ENCODE measurements at places on chromosomes 12 and 14.

GRCh38 chr12:91579516-91580263, 397.1 kb upstream of the DCN start:
- no peaks in the 10 kb centered on the region for H3K27me3 ChIP-seq
- no peak for DNase-seq
- peaks cover 2% of the 10 kb centered on the region for H3K4me1 ChIP-seq
- no peak overlapping the region for H3K27ac ChIP-seq
- H3K4me3 ChIP-seq: no peak overlapping the region

DNA sequence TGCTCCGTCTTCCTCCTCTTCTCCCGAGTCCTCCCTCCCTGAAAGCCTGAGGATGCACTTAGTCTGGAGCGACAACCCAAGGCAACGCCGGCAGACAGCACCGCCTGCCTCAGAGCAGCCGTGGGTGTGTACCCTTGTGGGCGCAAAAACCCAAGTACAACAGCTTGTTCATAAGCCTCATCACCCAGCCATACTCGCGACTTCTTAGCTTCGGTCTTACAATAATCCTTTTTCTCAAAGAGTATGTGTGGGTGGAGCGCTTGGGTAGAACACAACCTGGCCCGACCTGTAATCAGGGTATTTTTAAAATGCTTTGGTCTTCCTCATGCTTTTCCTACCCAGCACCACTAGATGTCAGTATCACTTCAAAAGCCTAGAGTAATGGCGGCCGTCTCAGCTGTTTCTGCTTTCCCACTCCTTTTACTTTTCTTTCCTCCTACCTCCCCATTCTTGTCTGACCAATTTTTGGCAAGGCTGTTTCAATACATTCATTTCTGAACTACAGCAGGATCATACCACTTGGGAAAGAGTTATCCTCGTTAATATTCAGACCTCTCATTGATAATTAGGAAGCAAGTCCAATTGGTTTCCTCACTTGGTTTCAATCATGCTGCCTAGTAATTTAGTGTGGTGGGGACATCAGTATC, 198.9 kb downstream of the EPS8 start:
- peak overlapping the region; percentile 70 for H3K4me3 ChIP-seq
- H3K27me3 ChIP-seq: no peaks in the 10 kb centered on the region
- H3K36me3 ChIP-seq: peaks cover 21% of the 10 kb centered on the region
- peak overlapping the region; percentile 81 for H3K27ac ChIP-seq
- peak; percentile 46 for DNase-seq

GRCh38 chr12:124018539-124018938, 45.5 kb downstream of the ZNF664 start:
- no peak for DNase-seq
- peak overlapping the region; percentile 37 for H3K27ac ChIP-seq

- peak overlapping the region; percentile 98 for H3K27ac ChIP-seq
- H3K4me3 ChIP-seq: peak overlapping the region; percentile 92
- peaks cover 23% of the 10 kb centered on the region for H3K36me3 ChIP-seq
- DNase-seq: peak; percentile 27
- H3K4me1 ChIP-seq: peaks cover 42% of the 10 kb centered on the region
- H3K27me3 ChIP-seq: no peaks in the 10 kb centered on the region
Measured at GRCh38 chr14:24135584-24135833, 485 bp upstream of the PSME1 start.

- H3K27me3 ChIP-seq: peaks cover 3% of the 10 kb centered on the region
- no peak overlapping the region for H3K27ac ChIP-seq
- no peaks in the 10 kb centered on the region for H3K4me1 ChIP-seq
Measured at GRCh38 chr14:99006276-99006675, 265.7 kb downstream of the BCL11B start.

- H3K27me3 ChIP-seq: peaks cover 12% of the 10 kb centered on the region
- H3K36me3 ChIP-seq: no peaks in the 10 kb centered on the region
- peaks cover 3% of the 10 kb centered on the region for H3K4me1 ChIP-seq
- peak; percentile 79 for DNase-seq
- H3K4me3 ChIP-seq: peak overlapping the region; percentile 72
- no peak overlapping the region for H3K27ac ChIP-seq
Measured at GRCh38 chr14:104137297-104138097, 890 bp upstream of the KIF26A start.

- no peak for DNase-seq
- peaks cover 27% of the 10 kb centered on the region for H3K36me3 ChIP-seq
- H3K27me3 ChIP-seq: no peaks in the 10 kb centered on the region
Measured at GRCh38 chr14:34620839-34621238, 9.1 kb downstream of the SNX6 start.

DNA sequence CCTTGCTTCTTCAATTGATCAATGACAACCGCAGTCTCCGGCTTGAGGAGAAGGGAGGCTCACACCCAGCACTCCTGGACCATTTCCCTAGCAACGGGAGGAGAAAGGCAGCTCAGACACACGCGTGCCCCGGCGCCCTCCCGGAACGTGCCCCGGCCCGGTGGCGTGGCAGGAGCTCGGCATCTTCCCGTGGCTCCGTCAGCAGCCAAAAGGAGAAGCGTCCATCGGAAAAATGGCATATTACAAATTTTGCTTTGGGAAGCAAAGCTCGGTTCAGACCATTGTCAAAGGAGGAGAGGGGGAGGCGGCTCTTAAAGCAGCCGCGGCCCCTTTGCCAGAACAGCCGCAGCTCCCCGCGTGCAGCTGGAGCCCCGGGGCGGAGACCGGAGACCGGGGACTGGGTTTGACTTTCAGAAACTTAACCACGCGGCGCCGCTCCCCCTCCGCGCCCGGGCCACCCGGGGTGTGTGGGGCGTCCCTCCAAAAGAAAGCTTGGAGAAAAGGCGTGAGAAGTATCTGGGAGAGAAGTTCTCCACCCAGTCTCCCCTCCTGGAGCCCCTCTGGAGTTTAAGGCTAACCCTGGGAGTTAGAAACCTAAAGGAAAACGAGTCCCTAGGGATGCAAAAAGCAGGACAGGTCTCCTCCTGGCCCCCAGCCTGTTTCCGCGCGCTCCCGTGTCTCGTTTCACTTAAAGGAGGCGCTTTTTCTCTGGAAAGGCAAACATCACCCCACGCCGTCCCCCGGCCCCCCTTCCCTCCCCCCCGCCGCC, 545 bp downstream of the PPFIA2 start:
- H3K4me3 ChIP-seq: no peak overlapping the region
- H3K36me3 ChIP-seq: peaks cover 2% of the 10 kb centered on the region
- H3K27me3 ChIP-seq: peaks cover 9% of the 10 kb centered on the region
- H3K4me1 ChIP-seq: peaks cover 6% of the 10 kb centered on the region
- no peak overlapping the region for H3K27ac ChIP-seq
- DNase-seq: no peak

DNA sequence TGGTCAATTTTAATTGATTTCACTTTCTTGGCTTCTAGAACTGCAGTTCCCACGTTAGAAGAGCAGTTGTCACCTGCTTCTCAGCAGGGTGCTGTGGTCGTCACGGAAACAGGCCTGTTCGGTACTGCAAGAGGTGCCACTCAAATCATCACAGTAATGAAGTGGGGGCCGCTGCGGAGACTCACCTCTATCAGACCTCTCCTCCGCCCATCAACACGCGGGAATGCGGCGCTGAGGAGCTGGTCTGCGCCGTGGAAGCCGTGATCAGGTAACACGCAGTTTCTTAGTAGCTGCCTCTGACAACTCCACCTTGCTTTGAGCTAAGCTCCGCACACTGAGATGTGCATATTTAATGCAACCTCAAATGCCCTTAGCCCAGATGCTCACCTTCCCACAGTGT, 107.2 kb downstream of the UNC79 start:
- H3K27ac ChIP-seq: no peak overlapping the region
- H3K27me3 ChIP-seq: no peaks in the 10 kb centered on the region
- no peaks in the 10 kb centered on the region for H3K36me3 ChIP-seq

- H3K36me3 ChIP-seq: no peaks in the 10 kb centered on the region
- no peak overlapping the region for H3K4me3 ChIP-seq
- DNase-seq: no peak
- no peak overlapping the region for H3K27ac ChIP-seq
- no peaks in the 10 kb centered on the region for H3K4me1 ChIP-seq
- peaks cover 5% of the 10 kb centered on the region for H3K27me3 ChIP-seq
Measured at GRCh38 chr14:94681300-94682060, 69.3 kb downstream of the SERPINA3 start.

DNA sequence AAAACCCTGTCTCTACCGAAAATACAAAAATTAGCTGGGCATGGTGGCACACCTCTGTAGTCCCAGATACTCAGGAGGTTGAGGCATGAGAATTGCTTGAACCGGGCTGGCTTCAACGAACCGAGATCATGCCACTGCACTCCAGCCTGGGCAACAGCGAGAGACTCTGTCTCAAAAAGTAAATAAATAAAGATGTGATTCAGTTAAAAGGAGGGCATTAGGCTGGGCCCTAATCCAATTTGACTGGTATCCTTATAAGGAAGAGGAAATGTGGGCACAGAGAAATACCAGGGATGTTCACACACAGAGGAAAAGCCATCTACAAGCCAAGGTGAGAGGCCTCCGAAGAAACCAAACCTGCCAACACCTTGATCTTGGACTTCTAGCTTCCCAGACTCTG, 10.1 kb upstream of the DCAF4 start:
- DNase-seq: no peak
- no peaks in the 10 kb centered on the region for H3K36me3 ChIP-seq
- H3K27me3 ChIP-seq: peaks cover 2% of the 10 kb centered on the region
- no peaks in the 10 kb centered on the region for H3K4me1 ChIP-seq
- H3K4me3 ChIP-seq: no peak overlapping the region
- no peak overlapping the region for H3K27ac ChIP-seq

DNA sequence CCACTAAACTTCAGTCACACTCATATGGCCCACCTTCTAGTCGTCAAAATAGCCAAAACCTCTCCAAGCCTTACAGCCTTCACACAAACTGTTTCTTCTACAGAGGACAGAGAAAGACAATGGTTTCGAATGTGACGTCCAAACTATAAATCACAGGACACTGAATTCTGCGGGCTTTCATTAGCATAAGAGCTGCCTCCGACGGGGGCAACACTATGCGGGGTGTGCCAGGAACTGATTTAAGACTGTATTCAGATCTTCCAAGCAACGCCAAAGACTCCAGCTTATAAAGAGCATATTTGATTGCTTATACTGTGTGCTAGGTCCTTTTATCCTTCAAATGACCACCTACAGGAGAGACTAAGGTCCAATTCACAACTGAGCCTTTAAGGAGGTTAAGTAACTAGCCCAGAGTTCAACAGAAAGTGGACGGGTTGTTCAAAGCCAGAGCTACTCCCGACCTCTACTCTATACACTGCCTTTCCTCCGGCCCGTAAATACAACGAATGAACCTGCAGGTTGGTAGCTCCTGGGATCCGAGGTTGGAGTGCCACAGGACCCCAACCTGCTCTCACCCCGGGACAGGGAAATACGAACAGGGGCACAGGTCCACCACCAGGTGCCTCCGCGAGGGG, 575 bp downstream of the L2HGDH start:
- no peaks in the 10 kb centered on the region for H3K27me3 ChIP-seq
- H3K4me3 ChIP-seq: peak overlapping the region; percentile 95
- H3K4me1 ChIP-seq: peaks cover 23% of the 10 kb centered on the region
- H3K27ac ChIP-seq: peak overlapping the region; percentile 91
- DNase-seq: peak; percentile 0

DNA sequence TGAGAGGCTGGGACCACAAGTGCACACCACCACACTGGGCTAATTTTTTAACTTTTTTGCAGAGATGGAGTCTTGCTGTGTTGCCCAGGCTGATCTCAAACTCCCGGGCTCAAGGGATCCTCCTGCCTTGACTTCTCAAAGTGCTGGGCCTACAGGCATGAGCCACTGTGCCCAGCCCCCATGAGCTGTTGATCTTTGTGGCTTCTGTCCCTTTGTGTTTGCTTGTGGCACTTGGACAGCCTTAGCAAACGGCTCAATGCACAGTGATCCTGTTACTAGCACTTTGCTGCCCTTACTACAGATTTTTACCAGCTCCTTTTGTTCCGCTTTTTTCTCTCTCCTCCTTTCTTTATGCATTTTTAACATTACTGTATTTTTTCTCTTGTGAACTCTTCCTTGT, 25.3 kb upstream of the EVL start:
- no peaks in the 10 kb centered on the region for H3K36me3 ChIP-seq
- no peak for DNase-seq
- no peaks in the 10 kb centered on the region for H3K4me1 ChIP-seq
- no peak overlapping the region for H3K4me3 ChIP-seq

DNA sequence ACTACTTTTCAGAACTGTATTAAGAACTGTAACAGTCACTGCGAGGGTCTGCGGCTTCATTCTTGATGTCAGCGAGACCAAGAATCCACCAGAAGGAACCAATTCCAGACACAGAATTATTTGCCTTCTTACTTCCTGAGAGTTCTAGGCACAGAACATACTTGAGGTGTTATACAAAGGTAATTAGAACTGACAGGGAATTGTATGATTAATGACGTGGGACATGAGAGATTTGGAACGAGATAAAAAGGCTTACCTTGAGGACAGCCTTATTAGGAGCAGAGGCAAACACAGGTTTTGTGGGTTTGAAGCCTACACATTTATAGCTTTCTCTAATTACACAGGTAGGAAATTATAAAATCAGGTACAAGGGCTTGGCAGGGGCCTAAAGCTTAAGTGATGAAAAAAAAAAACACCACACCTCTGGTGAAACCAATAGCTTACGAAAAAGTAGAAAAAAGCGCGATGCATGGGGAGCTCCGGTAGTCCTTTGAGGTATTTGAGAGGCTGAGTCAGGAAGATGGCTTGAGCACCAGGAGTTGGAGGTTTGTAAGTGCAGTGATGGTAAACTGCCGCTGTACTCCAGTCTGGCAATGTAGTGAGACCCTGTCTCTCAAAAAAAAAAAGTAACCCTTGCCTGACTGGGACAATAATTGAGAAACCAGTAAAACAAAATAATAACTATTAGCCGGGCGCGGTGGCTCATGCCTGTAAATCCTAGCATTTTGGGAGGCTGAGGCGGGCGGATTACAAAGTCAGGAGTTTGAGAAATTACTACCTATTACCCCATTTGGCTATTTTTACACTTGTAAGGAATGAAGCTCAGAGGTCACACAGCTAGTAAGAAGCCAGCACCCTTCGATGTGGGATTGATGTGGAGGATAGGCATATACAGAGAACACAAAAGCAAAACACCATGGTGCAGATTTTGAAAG, 795 bp upstream of the ACOT2 start:
- no peaks in the 10 kb centered on the region for H3K27me3 ChIP-seq
- no peak for DNase-seq
- H3K36me3 ChIP-seq: peaks cover 8% of the 10 kb centered on the region

- no peaks in the 10 kb centered on the region for H3K27me3 ChIP-seq
- H3K36me3 ChIP-seq: no peaks in the 10 kb centered on the region
- DNase-seq: no peak
- H3K27ac ChIP-seq: no peak overlapping the region
- peaks cover 8% of the 10 kb centered on the region for H3K4me1 ChIP-seq
- H3K4me3 ChIP-seq: no peak overlapping the region
Measured at GRCh38 chr14:74865156-74865555, 10.8 kb downstream of the PROX2 start.

GRCh38 chr12:84537666-84538065, 374.9 kb downstream of the SLC6A15 start:
- no peaks in the 10 kb centered on the region for H3K27me3 ChIP-seq
- no peak overlapping the region for H3K4me3 ChIP-seq
- DNase-seq: no peak
- H3K4me1 ChIP-seq: no peaks in the 10 kb centered on the region
- H3K36me3 ChIP-seq: no peaks in the 10 kb centered on the region

GRCh38 chr12:26939192-26939832, 1.0 kb downstream of the FGFR1OP2 start:
- peaks cover 5% of the 10 kb centered on the region for H3K36me3 ChIP-seq
- peaks cover 41% of the 10 kb centered on the region for H3K4me1 ChIP-seq

- no peaks in the 10 kb centered on the region for H3K36me3 ChIP-seq
- no peak overlapping the region for H3K4me3 ChIP-seq
- no peaks in the 10 kb centered on the region for H3K27me3 ChIP-seq
- DNase-seq: no peak
Measured at GRCh38 chr14:61677479-61677878, 17.8 kb upstream of the HIF1A start.

GRCh38 chr14:49497725-49498348, 88.3 kb downstream of the RPS29 start:
- peaks cover 27% of the 10 kb centered on the region for H3K27me3 ChIP-seq
- no peak overlapping the region for H3K4me3 ChIP-seq
- H3K36me3 ChIP-seq: no peaks in the 10 kb centered on the region
- no peak overlapping the region for H3K27ac ChIP-seq
- no peak for DNase-seq
- peaks cover 7% of the 10 kb centered on the region for H3K4me1 ChIP-seq

Measured in memory B cell (primary cell).